Hair follicle dermal papilla cell (primary cell): ENCODE measurements at places on chromosomes 5 and 9. TPM values are rescaled to one million over a fixed set of nuclear protein-coding genes. Genes with fewer than 3 reads are reported as not detected.

MED10 gene
- 12.3 and 12.7 TPM in 2 replicates for total RNA-seq

SLC46A2 gene
- not detected in 2 replicates for total RNA-seq

AMBP gene
- total RNA-seq = 0.12 and 0.16 TPM in 2 replicates

COX7C gene
- 63.4 and 85.1 TPM in 2 replicates for total RNA-seq
